Posterior vena cava (tissue), 2 donors: ENCODE measurements at places on chromosomes 1 and 21.

GRCh38 chr1:226287587-226287986 lies 21.4 kb downstream of the LIN9 start:
- no peak for DNase-seq

DNA sequence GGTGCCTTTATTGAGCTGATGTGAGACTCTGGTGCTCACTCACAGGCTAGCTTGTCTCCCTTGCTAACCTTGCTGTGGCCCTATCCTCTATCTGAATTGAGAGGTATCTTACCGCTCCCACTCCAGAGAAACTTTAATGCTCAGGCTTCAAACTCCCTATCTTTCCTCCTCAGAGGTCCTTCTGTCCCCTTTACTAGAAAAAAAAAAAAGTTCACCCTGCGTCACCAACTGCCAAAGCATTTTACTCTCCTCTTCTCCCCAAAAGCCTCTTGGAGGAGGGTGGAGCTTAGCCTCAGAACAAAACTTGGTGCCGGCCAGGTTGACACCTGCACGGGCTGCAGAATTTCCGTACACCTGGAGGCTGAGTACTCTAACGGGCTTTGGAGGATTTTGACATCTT lies 55.1 kb downstream of the ATP2B4 start:
- no peak for DNase-seq

GRCh38 chr1:172900376-172900997 lies 150.3 kb downstream of the TNFSF18 start:
- DNase-seq: no peak

DNA sequence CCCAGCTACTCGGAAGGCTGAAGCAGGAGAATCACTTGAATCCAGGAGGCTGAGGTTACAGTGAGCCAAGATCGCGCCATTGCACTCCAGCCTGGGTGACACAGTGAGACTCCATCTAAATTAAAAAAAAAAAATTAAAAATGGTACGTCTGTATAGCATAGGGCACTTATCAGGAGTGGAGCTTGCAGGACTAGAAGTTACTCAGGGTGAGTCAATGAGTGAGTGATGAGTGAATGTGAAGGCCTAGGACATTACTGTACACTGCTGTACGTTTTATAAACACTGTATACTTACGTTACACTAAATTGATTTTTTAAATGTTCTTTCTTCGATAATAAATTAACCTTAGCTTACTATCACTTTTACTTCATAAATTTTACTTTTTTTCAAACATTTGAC lies 183.6 kb downstream of the NR5A2 start:
- DNase-seq: no peak

GRCh38 chr1:225277445-225277844 lies 150.4 kb downstream of the LBR start:
- no peak for DNase-seq

DNA sequence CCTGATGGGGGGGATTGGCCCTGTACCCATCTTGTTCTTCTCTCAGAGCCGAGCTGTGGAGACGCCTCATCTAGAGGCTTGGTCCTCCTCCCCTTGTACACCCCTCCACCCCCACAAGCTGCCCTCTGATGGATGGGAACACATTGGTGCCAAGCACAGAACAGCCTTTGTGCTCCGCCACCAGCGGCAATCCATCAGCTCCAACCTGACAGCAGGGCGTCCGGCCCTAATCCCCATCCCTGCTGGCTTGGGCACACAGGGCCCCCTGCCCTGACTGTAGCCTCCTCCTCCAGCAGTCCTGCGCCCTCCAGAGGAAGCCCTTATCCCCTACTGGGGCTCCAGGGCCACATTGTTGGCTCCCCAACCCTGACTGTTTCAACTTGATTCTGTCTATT lies 3.8 kb upstream of the MYOG start:
- DNase-seq: no peak

- DNase-seq: peak; percentile 89
Observed at GRCh38 chr1:110130113-110130591, 17.9 kb downstream of the UBL4B start.
